H1 (cell line): ENCODE measurements at places on chromosomes 16 and 17.

GRCh38 chr16:65832679-65833078, 533.8 kb upstream of the CDH5 start:
- no peak for DNase-seq

GRCh38 chr16:54458923-54459322, 172.3 kb upstream of the IRX3 start:
- no peak for DNase-seq

- DNase-seq = no peak
Observed at GRCh38 chr16:13312063-13312462, 410.7 kb downstream of the SHISA9 start.

DNA sequence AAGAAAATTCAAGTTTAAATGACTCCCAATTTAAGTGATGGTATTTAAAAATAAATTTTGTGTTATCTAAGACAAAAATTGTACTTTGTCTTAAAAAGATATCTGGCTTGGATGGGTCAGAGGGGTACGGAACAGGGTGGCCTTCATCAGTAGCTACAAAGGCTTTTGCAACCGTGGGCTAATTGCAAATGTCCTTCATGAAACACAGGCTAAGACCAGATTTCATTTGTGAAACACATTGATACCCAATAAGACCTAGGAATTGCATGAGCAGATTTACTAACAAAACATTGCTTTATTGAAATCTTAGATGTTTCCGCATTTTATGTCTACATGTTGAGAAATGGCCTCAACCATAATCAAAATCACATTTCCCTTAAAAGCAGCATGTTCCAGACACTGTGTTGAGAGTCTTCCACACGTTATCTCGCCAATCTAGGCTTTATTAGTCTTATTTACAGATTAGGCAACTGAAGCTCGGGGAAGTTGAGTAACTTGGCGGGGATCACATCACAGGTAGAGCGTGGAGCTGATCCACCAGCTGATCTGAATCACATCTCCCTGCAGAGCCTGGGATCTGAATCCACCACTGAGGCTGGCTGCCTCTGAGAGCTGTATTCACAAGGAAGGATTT, 21.8 kb downstream of the FBXO39 start:
- DNase-seq = no peak
